ENCODE measurements at places on chromosomes 1 and 21. TPM values are rescaled to one million over a fixed set of nuclear protein-coding genes. Genes with fewer than 3 reads are reported as not detected.

The VANGL2 gene
- total RNA-seq = 3.0 TPM

The KRTAP20-4 gene
- not detected for total RNA-seq

The TFF1 gene
- total RNA-seq = not detected

The CD48 gene
- total RNA-seq = not detected

The RNF186 gene
- not detected for total RNA-seq

The TCP10L gene
- total RNA-seq = 0.74 TPM

GRCh38 chr21:34885125-34885524 lies 164.0 kb downstream of the RUNX1 start:
- DNase-seq = no peak

- DNase-seq = no peak
These were observed 52.4 kb upstream of the FMO3 start for GRCh38 chr1:171038284-171038683.

DNA sequence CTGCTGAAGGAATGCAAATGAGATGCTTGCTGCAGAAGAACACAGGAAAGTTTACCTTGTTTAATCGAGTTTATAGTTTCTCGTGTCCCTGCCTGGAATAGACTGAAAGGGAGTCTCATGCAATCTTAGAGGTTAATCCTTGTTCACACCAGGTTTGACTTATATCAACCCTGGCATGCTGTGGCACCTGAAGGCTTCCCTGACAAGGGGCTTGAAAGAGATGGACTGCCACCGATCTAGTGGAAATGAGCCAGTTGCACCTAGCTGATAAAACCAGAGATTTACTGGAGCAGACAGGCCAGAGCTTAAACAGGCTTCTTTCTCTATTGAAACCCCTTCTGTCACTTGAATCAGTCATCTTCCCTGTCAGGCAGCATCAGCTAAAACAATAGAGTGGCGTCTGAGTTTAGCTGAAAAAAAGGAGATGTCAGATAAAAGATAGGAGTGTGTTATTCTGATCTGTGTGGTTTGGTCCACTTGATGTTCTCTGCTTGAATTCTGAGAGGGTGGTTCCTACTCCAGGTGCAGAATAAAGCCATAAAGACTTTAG lies 349.7 kb downstream of the RWDD3 start:
- no peak for DNase-seq

The PRELP gene
- total RNA-seq = not detected

- peak; percentile 59 for DNase-seq
These were observed 1.2 kb downstream of the ITPKB start for GRCh38 chr1:226737819-226738420.

DNA sequence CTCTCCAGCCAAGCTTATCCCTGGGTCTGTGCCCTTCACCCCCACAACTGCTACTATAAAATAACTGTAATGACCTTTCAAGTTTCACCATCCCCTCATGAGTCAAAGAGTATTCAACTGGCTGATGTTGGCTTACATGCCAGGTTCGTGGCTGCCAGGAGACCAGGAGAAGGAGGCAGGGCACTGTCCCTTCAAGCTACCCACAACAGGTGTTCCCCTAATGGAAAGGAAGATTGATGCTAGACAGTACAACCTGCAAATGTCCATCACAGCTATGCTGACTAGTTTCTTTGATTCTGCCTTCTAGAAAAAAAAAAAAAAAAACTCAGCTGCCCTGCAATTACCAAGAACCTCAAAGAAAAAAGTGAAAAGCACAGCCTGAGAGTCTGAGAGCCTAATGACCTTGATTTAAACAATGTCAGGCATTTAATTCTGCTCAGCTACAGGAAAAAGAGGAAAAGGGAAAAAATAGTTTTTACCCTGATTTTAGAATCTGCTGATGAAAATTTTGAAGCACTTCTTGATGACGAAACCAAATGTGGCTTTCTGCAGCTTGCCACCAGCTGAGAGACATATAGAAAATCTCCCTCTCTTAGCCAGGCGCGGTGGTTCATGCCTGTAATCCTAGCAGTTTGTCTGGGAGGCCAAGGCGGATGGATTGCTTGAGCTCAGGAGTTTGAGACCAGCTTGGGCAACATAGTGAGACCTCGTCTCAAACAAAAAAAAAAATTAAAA lies 82.7 kb upstream of the ROR1 start:
- DNase-seq = no peak

- no peak for DNase-seq
These were observed 129.5 kb downstream of the TRABD2B start for GRCh38 chr1:47867438-47868347.

- DNase-seq = no peak
These were observed 35.9 kb upstream of the HMGN1 start for GRCh38 chr21:39384674-39385298.

The OR2M7 gene
- total RNA-seq = not detected

- DNase-seq = no peak
These were observed 48.5 kb upstream of the WARS2 start for GRCh38 chr1:119188926-119189325.

The SPRR2B gene
- not detected for total RNA-seq

The ACTL8 gene
- total RNA-seq = 2.4 TPM

- no peak for DNase-seq
These were observed 3.5 kb upstream of the NBL1 start for GRCh38 chr1:19640363-19641316.

The CAPN8 gene
- not detected for total RNA-seq

GRCh38 chr21:32753818-32754585 lies 17.6 kb downstream of the PAXBP1 start:
- no peak for DNase-seq

GRCh38 chr1:236468625-236469024 lies 55.2 kb upstream of the LGALS8 start:
- DNase-seq = no peak

GRCh38 chr1:33876970-33877650 lies 13.2 kb downstream of the HMGB4 start:
- DNase-seq = peak; percentile 29

The IVL gene
- not detected for total RNA-seq

DNA sequence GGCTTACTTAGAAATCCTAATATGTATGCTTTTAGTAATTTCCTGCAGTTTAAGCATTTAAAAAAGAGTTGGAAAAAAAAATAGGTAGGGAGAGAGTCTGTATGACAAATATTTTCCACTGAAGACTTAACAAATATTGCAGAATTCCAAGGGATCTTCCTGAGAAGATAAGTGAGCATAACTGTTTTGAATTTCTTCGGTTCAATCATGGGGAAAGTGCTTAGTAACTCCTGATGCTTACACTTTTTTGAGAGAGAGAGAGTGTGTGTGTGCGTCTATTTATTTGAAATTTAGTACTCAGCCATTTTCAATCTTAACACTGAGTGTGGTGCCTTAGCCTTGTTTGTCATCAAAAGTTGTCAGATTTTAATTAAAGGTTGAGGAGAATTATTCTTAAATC lies 18.5 kb downstream of the SON start:
- no peak for DNase-seq

The ATAD3C gene
- total RNA-seq = 0.14 TPM

DNA sequence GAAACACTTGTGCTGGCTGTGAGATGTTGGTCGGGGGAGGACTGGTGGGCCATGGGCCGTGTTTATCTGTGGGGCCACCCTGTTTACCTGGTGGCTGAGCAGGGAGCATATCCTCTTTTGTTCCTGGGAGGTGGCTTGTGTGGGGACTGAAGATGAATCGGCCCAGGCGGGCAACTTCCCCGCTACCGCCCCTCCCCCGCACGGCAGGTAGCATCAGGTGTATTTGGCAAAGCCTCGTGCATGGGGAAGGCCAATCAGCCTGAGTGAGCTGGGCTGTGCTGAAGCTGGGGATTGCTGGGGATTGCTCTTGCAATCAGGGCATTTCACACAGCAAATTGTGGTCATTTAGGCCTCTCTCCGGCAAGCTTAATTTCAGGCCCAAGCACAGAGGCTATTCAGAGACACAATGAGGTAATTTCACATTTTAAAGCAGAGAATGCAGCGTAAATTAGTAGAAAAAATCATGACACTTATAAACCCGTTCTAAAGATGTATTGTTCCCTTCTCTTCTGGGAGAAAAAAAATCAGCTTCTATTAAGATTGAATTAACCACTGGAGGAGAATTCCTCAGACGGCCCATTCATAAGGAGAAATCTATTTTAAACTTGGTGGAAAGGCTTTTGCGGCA lies 197.7 kb upstream of the POU3F1 start:
- DNase-seq = no peak

The CDA gene
- not detected for total RNA-seq

The DIRAS3 gene
- total RNA-seq = not detected

DNA sequence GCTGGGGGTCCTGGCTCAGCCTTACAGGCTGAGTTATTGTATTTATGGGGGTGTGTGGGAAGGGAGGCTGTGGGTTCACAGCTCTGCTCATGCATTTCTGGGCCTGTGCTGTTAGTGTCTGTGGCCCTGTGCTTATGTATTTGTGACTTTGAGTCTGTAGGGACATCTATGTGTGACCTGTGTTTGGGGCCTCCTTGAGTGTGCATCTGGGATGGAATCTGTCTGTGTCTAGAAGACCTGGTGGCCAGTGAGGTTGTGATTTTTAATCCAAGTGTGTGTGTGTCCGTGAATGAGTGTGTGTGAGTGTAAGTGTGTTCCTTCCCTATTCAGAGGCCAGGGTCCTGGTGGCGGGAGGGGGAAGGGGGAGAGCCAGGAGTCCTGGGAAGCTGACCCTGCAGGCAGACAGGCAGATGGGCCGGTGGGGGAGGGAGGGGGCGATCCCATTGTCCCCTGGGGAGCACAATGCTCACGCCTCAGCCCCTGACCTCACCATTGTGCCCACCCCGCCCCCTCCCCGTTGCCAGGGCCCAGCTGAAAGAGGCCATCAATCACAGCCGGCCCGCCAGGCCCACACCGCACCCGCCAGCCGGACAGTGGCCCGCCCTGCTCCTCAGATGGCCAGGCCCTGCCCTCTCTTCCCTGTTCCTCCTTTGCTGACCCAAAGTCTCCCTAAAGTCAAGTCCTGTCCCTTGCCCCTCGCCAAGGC lies 19.6 kb downstream of the SLC27A3 start:
- DNase-seq = no peak

DNA sequence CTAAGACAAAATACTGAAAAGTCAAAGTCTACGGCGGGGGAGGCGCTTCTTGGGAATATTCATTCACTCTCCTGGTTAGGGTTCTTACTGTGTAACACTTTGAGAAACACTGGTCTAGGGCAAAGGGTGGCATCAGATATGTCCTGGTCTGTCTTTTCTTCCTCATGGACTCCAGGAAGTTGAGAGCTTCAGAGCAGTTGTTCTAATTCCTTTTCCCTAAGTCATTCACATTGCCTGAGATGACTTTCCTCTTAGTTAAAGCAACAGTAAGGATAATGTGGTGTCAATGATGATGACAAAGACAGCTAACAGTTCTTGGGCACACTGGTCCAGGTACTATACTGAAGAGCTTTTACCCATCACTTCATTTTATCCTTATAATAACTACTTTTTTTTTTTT lies 27.0 kb downstream of the FGGY start:
- no peak for DNase-seq

- peak; percentile 42 for DNase-seq
These were observed 9.8 kb upstream of the HPCAL4 start for GRCh38 chr1:39701049-39701439.

DNA sequence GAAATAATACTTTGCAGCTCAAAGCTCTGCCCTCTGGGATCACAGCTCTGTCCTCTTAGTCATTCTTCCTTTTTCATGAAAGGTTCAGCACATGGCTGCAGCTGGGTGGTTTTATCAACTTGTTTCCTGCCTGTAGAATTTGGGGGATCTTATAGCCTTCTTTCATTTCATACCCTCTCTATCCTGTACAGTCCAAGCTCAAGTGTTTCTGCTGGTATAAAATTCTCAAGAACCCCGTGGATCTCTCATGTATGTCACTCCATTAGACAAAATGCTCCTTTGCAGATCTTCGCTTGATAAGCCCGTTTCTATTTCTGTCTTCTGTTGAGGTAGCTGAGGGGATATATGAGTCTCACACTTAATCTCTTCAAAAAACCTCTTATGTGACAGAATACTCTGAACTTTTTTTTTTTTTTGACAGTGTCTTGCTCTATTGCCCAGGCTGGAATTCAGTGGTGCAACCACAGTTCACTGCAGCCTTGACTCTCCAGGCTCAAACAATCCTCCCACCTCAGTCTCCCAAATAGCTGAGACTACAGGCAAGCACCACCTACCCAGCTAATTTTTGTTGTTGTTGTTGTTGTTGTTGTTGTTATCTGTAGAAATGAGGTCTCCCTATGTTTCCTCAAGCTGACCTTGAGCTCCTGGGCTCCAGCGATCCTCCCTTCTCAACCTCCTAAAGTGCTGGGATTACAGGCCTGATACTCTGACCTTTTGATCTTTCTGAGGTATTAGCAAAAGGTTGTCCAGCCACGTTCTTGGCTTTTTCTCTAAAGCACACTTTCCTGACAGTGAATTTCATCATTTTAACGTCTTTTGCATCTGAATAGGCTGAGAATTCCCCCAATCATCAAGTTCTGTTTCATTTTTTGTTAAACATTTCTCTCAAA lies 24.6 kb upstream of the COL9A2 start:
- no peak for DNase-seq

- DNase-seq = no peak
These were observed 35.7 kb upstream of the SLC30A1 start for GRCh38 chr1:211614615-211615014.

- DNase-seq = peak; percentile 67
These were observed 20.7 kb downstream of the TRIM62 start for GRCh38 chr1:33161061-33161681.

The DDR2 gene
- total RNA-seq = 37.5 TPM

- DNase-seq = no peak
These were observed 304 bp upstream of the GNG12 start for GRCh38 chr1:67833602-67833940.

DNA sequence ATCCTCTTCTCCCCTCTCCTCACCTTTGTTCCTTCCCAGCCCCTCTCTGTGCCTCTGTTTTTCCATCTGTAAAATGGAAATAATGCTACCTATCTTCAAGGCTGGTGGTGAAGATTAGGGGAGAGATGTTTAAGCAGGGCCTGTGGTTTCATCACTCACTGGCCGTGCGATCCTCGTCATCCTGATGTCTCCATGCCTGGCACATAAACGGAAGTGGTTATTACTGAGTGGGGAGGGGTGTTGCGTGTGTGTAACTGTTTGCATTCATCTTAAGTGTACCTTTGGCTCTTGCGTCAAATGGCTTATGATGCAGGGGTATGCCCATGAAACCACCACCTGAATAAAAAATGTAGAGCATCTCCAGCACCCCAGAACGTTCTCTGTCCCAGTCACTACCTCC lies 17.2 kb upstream of the C1QA start:
- DNase-seq = no peak

The MAP1LC3C gene
- total RNA-seq = 0.17 TPM
